ENCODE measurements at places on chromosomes 6 and 20.

- no peak for DNase-seq
Measured at GRCh38 chr20:44200983-44201382, 9.6 kb downstream of the OSER1 start.

DNA sequence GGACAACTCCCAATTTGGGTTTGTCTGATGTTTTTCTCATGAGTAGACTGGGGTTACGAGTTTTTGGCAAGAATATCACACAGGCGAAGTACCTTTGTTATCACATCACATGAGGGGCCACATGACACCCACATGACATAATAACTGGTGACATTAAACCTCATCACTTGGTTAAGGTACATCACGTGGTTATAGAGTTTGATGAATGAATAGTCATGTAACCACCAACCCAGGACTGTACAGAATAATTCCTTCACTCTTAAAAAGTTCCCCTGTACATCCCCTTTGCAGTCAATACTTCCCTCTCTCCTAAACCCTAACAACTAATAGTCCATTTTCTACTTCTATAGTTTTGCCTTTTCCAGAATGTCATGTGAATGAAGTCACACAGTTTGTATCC lies 83.4 kb downstream of the REV3L start:
- no peak for DNase-seq

GRCh38 chr20:63850689-63851547 lies 10.4 kb upstream of the ABHD16B start:
- peak; percentile 52 for DNase-seq

- DNase-seq = no peak
Measured at GRCh38 chr20:36252511-36252910, 16.2 kb downstream of the AAR2 start.

DNA sequence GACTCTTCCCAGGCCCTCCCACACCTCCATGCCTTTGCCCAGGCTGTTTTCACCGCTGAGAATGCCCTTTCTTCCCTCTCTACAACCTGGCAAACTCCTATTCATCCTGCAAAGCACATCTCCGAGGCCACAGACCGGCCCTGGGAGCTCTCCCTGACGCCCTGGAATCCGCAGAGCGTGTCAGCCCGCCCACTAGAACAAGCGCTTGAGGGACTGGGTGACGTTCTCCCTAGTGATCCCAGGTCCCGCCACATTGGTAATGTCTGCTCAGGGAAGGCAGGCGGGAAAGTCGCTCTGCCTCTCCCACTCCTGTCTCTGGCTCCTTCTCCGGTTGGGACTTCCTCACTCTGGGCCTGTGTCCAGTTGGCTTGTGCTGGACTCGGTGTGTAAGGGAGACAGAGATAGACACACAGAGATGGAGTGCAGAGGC lies 61.6 kb downstream of the SRC start:
- no peak for DNase-seq

GRCh38 chr6:17200395-17200794 lies 80.8 kb upstream of the RBM24 start:
- no peak for DNase-seq

DNA sequence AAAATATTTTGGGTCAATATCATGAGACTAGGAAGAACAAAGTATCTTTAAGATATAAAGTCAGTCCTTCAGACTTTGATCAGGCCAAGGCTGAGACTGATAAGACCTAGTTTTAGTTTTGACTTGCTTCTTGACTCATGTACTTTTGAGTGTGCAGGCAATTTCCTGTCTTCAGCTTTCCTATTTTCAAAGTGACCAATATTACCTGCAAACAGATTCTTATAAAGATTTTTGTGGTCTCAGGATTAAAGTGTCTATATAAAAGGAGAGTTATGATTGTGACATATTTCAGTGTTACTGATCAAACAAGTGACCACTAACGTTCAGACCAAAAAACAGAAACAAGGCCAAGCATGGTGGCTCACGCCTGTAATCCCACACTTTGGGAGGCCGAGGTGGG lies 36.0 kb upstream of the AKIRIN2 start:
- DNase-seq = no peak

DNA sequence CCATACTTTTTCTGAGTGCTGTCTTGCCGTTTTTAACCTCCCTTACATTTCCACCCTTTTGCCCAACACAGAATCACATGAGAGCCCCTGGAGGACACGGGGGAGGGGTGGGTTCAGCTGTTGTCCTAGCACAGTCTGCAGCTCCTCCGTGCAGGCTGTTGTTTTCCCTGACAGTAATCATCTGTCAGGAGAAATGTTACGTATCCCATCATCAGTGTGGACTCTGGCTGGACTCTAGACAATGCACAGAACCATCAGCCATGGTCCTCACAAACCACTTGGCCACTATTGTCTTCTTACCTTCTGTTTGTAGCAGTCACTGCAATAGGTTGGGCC lies 92.1 kb downstream of the RIN2 start:
- DNase-seq = no peak

GRCh38 chr6:7818257-7819214 lies 92.1 kb downstream of the TXNDC5 start:
- DNase-seq = no peak

DNA sequence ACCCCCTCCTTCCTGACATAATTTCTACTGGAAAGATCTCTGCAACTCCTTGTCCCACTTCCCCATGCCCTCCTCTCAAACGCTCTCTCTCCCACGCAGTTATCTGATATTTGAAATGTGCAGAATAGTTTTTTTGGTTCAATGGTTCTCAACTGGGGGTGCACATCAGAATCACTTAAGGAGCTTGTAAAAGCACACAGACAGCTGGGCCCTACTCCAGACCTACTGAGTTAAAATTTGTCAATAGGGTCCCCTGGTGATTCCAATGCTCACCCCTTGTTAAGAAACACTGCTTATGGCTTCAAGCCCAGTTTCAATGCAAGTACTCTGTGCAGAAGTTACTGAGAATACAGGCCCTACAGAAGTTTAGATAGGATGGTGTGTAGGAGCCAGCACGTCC lies 45.2 kb upstream of the KCNK16 start:
- DNase-seq = no peak

DNA sequence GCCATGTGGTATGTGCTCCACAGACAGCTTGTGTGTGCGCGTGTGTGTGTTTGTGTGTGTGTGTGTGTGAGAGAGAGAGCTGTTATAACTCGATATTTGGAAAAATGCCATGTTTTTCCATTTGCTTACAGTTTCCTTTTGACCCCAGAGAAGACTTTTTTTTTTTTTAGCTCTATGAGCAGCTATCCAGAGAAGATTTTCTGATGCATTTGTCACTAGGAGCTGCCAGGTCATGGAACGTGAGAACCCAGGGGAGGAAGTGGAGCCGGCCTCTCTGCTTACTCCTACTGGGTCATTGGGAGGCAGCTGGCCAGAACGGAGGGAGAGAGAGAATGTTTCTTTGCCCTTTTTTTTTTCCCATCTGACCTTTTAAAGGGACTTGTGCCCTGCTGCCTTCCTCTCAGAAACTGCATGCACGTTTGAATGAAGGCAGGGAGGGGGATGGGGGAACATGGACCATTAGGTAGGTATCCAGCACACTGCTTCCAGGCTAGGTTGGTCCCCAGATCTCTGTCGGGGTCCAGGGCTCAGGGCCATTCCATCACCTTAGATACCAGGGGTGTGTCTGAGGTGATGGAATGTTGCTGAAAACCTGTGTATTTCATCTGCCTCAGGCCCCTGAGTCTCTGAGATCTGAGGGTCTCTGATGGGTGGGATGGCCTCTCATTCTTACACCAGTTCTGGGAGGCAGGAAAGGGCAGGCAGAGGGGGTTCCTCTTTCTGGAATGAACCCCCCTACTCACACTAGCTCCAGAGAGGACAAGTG lies 11.2 kb upstream of the MRPS18A start:
- DNase-seq = no peak

GRCh38 chr20:16581241-16581640 lies 8.0 kb upstream of the KIF16B start:
- DNase-seq = no peak

GRCh38 chr20:37353285-37353849 lies 7.4 kb downstream of the SRC start:
- no peak for DNase-seq

- no peak for DNase-seq
Measured at GRCh38 chr6:30061858-30062458, 893 bp downstream of the POLR1H start.

- DNase-seq = no peak
Measured at GRCh38 chr6:15528870-15529269, 134.0 kb downstream of the DTNBP1 start.

DNA sequence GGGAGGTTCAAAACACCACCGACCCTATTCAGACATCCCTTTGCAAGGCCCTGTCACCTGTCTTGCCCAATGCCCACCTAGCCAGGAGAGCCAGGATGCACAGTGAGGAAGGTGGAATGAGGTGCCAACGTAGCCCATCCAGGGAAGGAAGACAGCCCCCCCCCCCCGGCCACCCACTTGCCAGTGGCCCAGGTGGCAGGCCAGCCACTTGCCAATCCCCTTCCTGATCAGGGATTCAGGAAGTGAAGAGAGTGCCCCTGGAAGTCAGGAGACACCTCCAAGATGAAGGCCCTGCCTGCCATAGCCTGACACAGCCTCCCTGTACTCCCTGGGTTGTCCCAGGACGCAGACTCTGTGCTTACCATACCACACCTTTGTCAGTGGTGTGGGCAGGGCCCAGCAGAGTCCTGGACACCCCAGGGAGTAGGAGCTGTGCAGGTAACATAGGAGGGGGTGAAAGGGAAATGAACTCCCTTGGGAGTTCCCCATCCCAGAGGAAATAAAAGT lies 54.7 kb downstream of the MRPL14 start:
- DNase-seq = no peak

- DNase-seq = no peak
Measured at GRCh38 chr6:157891544-157892362, 68.7 kb downstream of the SNX9 start.

Measured in stimulated activated CD8-positive, alpha-beta memory T cell treated with anti-CD3 and anti-CD28 coated beads, Interleukin-2, amount 100 ng/mL, for 48 hours (primary cell).